ENCODE measurements at places on chromosomes 5 and 9.

GRCh38 chr9:113955076-113955752 lies 79.1 kb downstream of the ZNF618 start:
- DNase-seq: peak; percentile 89

DNA sequence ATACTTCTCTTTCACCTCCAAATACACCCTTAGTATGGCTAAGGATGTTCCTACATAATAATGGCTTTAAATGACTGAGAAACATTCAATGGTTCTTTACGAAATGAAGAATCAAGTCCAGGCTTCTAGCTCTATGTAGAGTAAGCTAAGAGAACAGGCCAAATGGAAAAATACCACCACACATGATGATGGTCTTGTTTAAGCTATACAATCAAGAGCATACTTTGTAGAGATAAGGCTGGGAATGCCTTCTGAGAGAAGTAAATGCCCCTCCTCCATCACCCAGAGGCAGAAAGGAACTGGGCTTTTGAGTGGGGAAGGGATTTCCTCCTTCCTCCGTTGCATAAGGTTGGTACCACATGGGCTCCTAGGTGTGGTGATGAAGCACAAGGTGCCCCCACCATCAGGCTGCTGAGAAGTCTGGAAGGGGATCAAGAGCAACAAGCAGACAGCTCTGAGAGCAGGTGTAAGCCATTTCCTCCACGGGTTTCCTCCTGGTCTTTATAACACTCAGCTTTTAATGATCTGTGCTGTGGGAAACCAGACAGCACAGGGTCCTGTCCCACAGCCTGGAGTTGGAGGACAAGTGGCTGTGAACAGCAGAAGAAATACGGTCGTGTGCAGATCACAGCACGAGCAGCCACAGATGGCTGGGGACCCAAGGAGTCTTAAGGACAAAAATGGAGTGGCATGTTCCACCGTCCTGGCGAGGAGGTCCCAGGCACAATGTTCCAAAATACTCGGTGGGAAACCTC lies 396.9 kb downstream of the CTNND2 start:
- no peak for DNase-seq

GRCh38 chr5:12125895-12126294 lies 221.6 kb upstream of the CTNND2 start:
- DNase-seq: no peak

GRCh38 chr5:79200573-79201183 lies 35.3 kb upstream of the JMY start:
- DNase-seq: no peak

- peak; percentile 19 for DNase-seq
Measured at GRCh38 chr5:107968406-107968843, 297.7 kb upstream of the EFNA5 start.

- DNase-seq: peak; percentile 86
Measured at GRCh38 chr5:157366741-157367674, 93.0 kb upstream of the NIPAL4 start.

- peak; percentile 63 for DNase-seq
Measured at GRCh38 chr5:157993986-157994691, 135.2 kb upstream of the CLINT1 start.

GRCh38 chr9:133490865-133491655 lies 12.2 kb upstream of the SLC2A6 start:
- no peak for DNase-seq

DNA sequence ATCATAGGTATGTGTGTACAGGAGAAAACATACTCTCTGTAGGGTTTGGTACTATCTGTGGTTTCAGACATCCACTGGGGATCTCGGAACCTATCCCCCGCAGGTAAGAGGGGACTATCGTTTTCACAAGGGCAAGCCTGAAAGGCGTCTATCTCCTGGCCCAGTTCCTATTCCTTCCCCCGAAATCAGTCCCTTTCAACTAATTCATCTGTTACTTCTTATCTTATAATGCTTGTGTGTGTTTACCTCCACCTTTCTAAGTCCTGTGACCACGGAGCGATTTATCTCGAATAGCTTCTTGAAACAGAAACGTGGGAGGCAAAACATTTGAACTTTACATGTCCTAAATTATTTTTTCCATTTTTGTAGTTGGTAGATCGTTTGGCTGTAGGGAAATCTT lies 11.4 kb downstream of the ABO start:
- DNase-seq: no peak

GRCh38 chr5:128774605-128775004 lies 190.7 kb upstream of the SLC27A6 start:
- no peak for DNase-seq

DNA sequence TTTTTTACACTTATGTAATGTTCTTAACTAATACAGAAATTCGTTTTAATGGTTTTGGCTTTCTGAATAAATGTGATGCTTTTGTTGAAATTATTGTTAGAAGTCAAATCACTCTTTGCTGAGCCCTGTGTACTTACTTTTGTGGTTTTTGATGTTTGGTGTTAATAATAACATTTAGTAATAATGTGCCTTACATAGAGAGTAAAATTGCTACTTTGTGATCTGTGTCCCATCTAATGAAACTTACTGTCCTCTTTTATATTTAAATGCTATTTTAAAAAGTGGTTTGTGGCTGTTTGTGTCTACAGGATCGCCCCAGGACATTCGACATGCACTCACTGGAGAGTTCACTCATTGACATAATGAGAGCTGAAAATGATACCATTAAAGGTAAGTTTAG lies 22.1 kb downstream of the CPEB4 start:
- DNase-seq: no peak

- no peak for DNase-seq
Measured at GRCh38 chr5:1442222-1443145, 2.8 kb downstream of the SLC6A3 start.

DNA sequence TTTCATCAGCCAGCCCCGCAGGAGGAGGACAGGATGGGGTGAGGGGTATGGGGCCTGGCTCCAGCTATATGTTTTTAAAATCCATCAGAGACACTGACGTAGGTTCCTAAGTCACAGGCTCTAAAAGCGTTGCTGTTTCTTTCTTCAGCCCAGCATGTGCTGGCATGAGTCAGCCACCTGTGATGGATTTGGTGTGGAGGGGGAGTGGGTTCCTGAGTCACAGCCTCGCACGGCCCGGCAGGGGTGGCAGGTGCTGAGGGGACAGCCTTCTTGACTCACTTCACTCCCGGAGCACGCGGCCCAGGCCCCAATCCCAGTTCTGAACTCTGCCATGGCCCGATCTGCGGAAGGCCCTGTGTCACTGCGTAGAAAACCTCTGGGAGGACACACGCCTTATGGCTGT lies 38.8 kb upstream of the RPL26L1 start:
- DNase-seq: peak; percentile 94

- DNase-seq: no peak
Measured at GRCh38 chr9:32716955-32717543, 66.3 kb upstream of the TMEM215 start.

- no peak for DNase-seq
Measured at GRCh38 chr5:2385818-2386217, 365.7 kb downstream of the IRX2 start.

GRCh38 chr9:29220596-29221251 lies 1647.4 kb upstream of the C9orf72 start:
- DNase-seq: no peak

DNA sequence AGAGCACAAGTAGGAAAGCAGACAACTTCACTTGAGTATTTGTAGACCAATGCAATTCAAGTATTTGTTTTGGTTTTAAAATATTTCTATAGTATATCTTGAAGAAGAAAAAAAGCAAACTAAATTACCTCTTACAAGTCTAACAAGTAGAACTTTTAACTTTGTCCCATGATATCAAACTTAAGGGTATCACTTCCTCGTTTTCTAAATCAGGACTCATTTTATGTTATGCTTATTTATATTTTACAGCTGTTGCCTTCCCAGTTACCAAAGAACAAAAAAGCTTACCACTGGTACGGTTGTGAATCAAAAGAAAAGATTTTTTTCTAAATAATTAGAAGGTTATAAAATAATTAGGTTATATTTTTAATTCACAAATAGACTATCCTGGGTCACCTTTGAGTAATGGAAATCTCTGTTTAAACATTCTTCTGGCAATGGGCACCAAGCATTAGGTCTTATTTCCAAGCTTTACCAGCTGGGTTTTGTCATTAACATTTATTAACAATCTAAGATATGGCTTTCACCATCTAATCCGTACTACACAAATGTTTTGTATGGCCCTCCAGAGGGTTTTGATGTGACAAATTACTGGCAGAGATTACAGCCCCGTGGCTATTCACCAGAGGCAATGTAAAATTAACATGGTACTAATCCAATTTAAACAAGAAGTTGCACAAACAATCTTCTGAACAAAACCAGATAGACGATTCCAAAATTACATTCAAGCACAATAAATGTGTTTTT lies 63.6 kb downstream of the CEP120 start:
- DNase-seq: peak; percentile 15

GRCh38 chr5:116559239-116559638 lies 15.4 kb downstream of the SEMA6A start:
- no peak for DNase-seq

GRCh38 chr5:128842241-128842640 lies 123.0 kb upstream of the SLC27A6 start:
- DNase-seq: no peak

DNA sequence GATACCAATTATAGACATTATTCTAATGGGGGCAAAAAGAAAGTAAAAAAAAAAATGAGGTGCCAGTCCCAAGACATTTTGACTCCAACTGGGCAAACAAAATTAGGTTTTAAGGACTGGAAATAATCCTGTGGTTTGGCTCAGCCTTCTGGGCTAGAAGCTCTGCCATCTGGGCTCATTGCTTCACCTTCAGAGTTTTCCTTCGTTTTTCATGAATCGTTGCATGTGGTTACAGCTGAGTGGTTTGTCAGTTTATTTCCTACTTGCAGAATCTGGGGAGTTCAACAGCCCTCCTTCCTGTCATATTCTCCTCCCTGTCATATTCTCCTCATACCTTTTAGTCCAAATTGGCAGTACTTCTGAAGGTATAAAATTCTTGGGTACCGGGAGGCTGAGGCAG lies 12.0 kb downstream of the UGT3A2 start:
- no peak for DNase-seq

DNA sequence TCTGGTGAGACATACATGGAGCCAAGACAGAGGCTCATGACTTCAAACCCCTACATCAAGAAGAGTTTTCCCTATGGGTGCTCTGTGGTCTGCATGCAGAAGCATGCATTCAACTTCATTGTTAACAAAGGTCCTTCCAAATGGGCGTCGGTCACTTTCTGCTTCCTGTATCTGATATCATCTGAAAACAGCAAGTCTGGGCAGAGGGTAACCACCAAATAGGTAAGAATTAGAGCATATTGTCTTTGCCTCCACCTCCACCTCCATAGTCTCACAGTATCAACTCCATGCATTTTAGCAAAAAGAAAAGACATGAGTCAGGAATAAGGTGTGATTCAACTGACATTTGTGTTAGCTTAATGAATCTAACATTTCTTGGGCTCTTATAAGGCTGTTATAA lies 462.9 kb downstream of the DMRT2 start:
- DNase-seq: no peak

DNA sequence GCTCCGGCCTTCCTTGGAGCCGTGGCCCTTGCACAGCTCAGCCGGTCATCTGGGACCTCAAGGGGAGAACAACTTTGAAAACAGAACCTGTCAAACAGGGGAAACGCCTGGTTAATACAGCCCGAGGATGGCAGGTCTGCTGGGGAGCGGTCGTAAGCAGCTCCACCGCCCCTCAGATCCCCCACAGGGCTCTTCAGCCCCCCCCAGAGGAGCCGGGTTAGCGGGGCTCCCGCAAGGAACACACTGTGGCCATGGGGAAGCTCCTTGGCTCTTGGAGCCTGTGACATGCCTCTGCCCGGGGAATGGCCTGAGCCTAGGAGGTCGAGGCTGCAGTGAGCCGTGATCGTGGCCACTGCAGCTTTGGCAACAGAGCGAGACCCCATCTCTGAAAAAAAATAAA lies 6.8 kb downstream of the TMEM250 start:
- no peak for DNase-seq

DNA sequence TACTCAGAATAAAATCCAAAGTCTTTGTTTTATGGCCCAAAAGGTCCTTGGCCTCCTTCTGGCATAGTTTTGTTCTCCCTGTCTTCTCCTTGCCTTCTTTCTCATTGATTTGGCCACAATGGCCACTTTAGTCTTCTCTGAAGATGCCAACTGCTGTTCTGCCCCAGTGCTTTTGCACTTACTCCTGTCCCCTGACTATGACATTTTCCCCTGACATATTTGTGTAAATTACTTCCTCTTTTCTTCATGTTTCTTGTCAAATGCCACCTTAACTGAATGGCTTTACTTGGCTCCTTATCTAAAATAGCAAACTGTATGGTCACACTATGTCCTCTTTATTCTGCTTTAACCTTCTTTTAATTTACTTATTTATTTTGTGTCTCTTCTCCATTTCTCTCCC lies 484.7 kb upstream of the ARRDC3 start:
- DNase-seq: no peak

DNA sequence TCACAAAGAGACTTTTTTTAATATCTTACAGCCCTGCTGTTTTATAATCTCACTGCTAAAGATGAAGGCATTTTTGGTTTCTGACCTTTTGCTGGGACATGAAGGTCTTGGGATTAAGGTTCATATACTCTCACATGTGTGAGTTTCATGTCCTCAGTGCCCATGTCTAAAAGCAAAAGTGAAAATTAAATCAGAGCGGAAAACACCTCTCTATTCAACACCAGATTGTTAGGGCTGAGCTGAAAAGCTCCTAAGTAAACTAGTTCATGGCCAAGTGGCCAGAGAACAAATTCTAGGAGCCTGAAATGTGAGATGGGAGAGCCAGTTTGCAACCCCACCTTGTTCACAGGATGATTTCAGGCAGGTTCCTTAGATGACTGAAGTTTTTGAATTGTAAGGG lies 110.9 kb downstream of the GRIA1 start:
- no peak for DNase-seq

DNA sequence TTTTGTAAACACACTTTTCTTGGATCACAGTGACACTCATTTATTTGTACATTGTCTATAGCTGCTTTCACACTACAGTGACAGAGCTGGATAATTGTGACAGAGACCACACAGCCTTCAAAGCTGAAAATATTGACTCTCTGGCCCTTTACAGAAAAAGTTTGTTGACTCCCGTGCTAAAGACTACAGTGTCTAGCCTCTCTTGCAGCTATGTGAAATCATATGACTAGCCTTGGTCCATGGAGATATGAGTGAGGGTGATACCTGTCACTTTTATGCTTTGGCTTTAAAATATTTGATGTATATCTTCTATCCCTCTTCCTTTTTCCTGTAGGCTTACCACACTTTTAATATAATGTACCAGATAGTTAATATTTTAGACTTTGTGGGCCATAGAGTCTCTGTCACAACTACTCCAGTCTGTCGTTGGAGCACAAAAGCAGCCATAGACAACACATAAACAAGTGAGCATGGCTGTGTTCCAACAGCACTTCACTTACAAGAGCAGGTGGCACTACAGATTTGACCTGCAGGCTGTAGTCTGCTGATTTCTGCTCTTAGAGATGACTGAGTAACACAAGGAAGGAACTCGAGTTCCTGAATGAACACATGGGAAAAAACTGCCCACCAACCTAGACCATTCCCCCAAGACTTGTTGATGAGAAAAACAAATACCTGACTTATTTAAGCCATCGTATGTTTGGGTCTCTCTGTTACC lies 73.5 kb upstream of the ANKRD55 start:
- no peak for DNase-seq

- no peak for DNase-seq
Measured at GRCh38 chr5:131324303-131324702, 60.5 kb downstream of the CDC42SE2 start.

Measured in fibroblast of skin of abdomen (primary cell).